ENCODE measurements at places on chromosomes 3 and 15. TPM values are rescaled to one million over a fixed set of nuclear protein-coding genes. Genes with fewer than 3 reads are reported as not detected.

GRCh38 chr3:195040773-195041520, 230.0 kb downstream of the XXYLT1 start:
- DNase-seq: peak; percentile 57

DNA sequence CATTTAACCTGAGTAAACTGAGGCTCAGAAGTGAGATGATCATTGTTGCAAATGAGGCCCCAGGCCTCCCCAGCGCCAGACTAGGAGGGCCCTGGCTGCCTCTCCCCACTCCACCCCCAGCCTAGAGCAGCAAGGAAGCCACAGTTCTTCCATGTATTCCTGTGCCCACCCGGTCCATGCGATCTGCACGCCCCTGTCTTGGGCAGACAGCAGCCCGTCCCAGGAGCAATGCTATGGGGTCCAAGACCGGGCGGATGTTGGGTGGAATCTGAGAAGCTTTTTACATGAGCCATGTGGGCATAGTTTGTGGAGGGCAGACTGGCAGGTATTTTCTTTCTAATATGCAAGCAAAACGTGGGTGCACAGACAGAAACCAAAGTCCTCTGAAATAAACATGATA, 15.1 kb downstream of the SH2D7 start:
- no peak for DNase-seq

GRCh38 chr3:102481050-102481449, 46.2 kb downstream of the ZPLD1 start:
- no peak for DNase-seq

DNA sequence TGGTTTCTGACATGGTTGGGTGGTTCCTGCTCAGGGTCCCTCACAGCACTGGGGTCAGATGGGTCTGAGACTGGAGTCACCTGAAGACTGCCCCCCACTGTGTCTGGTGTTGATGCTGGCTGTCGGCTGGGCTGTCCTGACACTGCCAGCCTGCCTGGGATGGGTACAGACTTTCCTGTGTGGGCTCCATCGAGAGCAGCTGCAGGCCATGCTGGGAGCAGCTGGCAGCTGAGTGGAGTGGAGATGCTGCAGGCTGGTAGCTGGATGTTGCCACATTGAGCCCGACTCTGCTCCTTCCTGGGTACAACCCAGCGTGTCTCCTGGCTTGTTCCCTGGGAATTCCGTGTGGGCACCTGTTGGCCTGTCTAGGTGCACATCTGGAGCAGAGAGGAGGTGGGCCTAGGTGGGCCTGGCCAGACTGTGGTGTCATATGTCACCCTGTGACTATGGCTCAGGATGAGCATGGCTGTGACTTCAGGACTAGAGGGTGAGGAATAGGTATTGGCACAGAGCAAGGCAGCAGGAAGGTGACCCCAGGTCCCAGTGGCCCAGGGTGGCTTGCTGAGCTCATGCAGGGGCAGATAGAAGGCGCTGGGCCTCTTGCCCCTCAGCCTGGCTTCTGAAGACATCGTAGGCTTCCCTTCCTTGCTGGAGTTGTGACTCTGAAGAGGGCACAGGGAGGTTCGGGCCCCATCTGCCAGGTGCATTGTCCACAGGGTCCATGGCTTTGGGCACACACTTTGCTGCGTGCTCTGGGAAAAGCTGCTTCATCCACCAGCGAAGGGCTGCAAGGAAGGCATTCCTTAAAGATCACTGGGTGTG, 40.0 kb upstream of the PRR23E start:
- no peak for DNase-seq

Gene NIT2
- polyA plus RNA-seq: 78.8 TPM

GRCh38 chr15:65790694-65791334, 1.3 kb downstream of the DENND4A start:
- DNase-seq: no peak

GRCh38 chr3:9201266-9201665, 48.2 kb downstream of the SRGAP3 start:
- DNase-seq: no peak

DNA sequence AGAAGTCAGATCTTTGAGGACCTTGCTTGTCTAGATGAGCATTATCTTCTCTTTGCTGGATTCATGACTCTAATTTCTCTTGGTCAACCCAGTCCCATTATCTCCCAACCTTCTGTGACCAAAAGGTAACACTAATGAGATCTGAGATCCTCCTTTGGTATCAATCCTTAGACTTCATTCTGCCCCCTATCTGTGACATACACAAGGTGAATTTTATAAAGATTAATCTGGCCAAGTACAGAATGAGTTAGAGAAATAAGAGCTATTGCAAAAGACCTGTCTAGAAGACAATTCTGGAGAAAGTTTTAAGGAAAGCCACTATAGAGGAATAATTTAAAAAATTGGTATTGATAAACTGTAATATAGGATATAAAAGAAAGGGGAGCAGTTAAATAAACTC, 113.8 kb upstream of the KCNMB2 start:
- DNase-seq: no peak

DNA sequence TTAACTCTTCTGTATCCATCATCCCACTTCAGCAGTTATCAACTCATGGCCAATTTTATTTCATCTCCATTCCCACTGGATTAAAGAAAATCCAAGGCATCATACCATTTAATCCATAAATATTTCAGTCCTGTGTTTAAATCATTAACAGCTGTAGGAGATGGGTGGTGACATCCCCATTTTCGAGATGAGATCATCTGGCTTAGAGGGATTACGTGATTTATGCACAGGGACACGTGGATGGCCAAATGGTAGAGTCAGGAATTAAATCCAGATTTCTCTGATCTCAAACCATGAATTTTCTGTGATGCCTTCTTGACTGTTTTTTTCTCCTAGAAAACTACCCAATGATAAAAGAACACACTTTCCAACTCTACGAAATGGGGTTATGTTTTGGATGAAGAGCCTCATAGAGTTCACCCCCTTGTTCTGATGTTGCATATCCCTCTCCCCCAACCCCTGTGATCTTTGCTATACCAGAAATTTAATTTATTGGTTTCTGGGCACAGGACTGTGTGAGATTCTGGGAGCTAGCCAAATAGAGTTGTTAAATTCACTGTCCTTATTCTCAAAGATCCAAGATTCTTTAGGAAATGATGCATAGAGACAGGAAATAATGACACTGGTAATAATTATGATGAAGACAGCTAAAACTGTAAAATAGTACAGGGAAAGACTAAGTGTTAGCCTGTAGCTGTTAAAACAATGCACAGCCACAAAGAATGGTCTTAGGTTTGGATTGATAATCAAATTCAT, 7.4 kb downstream of the ZNF589 start:
- DNase-seq: no peak

Gene GRK7
- not detected for polyA plus RNA-seq

GRCh38 chr3:177212278-177212610, 15.0 kb upstream of the TBL1XR1 start:
- DNase-seq: no peak

Data from large intestine (tissue), 12 donors.